ENCODE measurements at places on chromosomes 3 and 15. TPM values are rescaled to one million over a fixed set of nuclear protein-coding genes. Genes with fewer than 3 reads are reported as not detected.
A peak's percentile ranks its signal among the peaks of the same experiment; 100 is the strongest.

Gene VGLL3
- 40.2 TPM for total RNA-seq

Gene RGMA
- 9.7 TPM for total RNA-seq

Gene FOXB1
- not detected for total RNA-seq

Gene GHRL
- total RNA-seq: 2.5 TPM

Gene HCLS1
- total RNA-seq: 93.6 TPM

Gene TM4SF4
- total RNA-seq: not detected

Gene ATP13A4
- total RNA-seq: 188 TPM

DNA sequence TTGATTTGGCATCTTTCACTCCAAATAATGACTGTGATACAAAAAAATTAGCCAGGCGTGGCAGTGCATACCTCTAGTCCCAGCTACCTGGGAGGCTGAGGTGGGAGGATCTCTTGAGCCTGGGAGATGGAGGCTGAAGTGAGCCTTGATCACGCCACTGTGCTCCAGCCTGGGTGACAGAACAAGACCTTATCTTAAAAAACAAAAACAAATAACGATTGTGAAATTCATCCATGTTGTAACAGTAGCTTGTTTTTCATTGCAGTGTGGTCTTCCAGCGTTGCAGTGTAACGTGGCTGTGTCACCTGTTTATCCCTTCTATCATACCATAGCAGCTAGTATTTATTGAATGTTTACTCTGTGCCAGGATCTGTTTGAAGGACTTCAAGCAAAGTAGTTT, 120.9 kb downstream of the ITPR1 start:
- no peak for DNase-seq

DNA sequence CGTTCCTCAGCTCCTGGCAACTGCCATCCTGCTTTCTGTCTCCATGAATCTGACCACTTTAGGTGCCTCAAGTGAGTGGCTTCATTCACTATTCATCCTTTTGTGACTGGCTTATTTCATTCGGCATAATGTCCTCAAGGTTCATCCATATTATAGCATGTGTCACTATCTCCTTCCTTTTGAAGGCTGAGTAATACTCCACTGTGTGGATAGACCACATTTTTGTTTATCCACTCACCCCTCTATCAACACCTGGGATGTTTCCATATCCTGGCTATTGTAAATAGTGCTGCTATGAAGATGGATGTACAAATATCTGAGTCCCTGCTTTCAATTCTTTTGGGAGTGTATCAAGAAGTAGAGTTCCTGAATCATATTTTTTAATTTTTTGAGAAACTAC, 98.8 kb downstream of the ADAMTS17 start:
- DNase-seq: no peak

DNA sequence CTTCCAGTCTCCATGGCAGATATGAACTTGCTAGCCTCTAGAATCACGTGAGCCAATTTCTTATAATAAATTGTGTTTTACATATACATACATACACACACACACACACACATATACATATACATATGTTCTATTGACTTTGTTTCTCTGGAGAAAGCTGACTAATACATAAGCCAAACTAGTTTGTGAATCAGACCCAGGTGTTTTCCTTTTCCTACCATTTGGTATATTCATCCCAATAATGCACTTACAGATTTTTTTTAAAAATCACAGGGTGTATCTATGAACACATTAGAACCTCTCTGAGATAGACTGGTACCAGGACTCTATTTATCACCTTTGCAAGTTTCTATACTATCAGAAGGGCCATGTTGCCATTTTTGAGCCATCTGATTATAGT, 122.9 kb upstream of the KCNH8 start:
- no peak for DNase-seq

- no peak for DNase-seq
Observed at GRCh38 chr3:97825101-97825500, 3.3 kb downstream of the CRYBG3 start.

GRCh38 chr3:31240013-31240412, 292.7 kb upstream of the STT3B start:
- no peak for DNase-seq

DNA sequence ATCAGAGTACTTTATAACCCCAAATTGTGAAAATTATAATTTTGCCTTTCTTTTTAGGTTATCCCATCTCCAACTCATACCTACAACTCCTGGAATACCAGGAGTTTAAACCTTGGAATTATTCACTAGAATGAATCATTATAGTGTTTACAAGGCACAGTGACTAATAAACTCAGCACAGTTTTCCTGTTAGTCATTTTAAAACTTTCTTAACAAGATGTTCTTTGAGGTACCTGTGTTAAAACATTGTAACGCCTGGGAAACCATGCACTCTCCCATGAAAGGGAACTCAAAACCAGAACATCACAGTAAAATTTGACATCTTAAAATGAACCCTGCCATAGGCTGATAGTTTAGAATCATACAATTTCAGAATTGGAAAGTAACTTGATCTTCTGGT, 132.4 kb upstream of the OSTN start:
- DNase-seq: no peak

DNA sequence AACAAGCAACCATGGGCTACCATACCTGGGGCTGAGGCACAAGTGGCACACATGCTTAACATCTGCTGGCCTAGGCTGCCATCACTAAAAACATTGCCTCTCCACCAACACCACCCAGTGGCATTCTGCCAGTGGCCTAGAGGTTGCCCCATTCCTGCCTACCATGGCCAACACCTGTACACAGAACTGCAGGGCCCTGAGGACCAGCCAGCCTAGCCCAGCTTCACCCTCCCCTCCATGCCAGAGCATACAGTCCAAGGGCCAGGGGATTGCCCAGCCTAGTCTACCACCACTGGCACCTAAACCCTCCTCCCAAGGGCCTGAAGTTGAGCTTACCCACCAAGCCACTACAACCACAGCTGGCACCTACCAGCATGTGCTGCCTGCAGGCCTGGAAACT, 35.3 kb downstream of the NEK10 start:
- DNase-seq: no peak

GRCh38 chr15:95085056-95085455, 853.7 kb downstream of the MCTP2 start:
- no peak for DNase-seq

DNA sequence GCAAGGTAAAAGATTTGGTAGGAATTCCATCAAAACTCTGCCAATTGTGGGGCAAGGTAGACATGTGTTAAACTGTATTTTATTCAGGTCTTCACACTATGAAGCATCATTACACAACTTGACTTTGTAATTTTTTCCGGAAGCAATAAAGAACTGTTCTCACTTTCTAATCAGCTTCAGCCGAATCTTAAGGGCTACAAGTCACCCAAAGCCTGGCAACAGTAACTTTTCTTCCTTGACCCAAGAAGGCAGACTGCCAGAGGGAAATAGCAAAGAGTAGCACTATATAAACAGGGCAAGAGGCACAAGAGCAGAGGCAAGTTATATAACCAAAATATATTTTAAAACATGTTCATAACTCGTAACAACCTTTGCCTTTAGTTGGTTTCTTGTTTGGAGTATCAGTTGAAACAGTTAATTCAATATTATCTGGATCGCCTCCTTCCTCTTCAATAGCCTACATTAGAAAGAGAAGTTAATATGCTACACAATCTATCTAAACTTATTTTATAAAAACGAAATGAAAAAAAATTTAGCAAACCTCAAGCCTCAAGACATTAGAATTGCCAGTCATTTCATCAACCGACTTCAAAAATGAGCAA, 1.4 kb downstream of the SLTM start:
- no peak for DNase-seq

GRCh38 chr3:171829841-171830517, 13.2 kb upstream of the TMEM212 start:
- DNase-seq: peak; percentile 70

GRCh38 chr3:143831208-143831607, 17.1 kb downstream of the SLC9A9 start:
- no peak for DNase-seq

DNA sequence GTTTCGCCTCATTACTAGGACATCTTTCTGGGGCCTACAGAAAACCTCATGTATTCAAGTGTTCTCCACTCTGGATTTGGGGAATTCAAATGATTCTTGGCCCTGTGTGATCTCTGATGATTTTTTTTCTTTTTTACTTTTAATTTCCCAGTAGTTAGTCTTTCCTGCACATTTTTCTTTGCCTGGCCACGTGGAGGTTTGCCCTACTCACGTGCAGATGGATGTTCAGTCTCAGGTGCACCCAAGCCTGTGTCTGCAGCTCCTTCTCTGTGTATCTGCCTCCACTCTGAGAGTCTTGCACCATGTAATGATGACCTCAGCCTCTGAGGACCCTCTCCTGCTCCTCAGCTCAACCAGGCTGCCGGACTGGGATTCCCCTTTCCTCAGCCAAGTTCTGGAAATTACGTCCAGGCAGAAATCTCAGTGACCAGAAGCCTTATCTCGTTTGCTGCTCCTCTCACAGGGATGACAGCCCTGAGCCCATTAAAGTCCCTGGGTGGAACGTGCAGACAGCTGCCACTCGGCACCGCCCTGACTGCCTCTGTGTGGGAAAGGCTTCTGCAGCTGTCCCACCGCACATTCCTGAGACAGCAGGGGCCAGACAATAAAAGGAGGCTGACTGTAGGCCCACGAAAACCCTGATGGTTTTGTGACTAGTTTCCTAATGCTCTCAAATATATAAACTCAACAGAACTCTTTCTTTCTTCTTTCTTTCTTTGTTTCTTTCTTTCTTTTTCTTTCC, 31.4 kb upstream of the GABRB3 start:
- no peak for DNase-seq

DNA sequence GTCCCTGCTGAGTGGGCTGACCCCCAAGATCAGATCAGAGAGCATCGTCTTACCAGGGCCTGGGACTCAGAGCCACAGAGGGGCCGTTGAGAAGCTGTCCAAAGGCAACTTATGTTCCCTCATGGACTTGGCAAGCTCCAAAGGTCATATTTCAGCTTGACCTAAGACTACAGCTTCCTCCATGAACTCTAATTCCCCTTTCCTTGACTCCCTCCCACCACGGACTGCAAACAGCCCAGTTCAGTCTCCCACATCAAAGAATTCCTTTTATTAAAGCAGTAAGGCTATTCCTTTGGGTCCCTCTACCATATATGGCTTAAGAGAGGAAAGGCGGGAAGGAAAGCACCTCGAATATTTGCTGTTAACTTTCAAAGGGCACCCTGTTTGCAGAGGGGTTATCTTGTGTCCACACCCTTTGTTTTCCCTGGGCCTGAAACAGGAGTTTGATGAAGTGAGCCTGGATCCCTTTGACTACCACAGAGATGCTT, 146.1 kb upstream of the THBS1 start:
- DNase-seq: no peak

- no peak for DNase-seq
Observed at GRCh38 chr3:181009225-181009624, 19.7 kb upstream of the DNAJC19 start.

GRCh38 chr3:45940004-45940780, 3.1 kb upstream of the CXCR6 start:
- no peak for DNase-seq

DNA sequence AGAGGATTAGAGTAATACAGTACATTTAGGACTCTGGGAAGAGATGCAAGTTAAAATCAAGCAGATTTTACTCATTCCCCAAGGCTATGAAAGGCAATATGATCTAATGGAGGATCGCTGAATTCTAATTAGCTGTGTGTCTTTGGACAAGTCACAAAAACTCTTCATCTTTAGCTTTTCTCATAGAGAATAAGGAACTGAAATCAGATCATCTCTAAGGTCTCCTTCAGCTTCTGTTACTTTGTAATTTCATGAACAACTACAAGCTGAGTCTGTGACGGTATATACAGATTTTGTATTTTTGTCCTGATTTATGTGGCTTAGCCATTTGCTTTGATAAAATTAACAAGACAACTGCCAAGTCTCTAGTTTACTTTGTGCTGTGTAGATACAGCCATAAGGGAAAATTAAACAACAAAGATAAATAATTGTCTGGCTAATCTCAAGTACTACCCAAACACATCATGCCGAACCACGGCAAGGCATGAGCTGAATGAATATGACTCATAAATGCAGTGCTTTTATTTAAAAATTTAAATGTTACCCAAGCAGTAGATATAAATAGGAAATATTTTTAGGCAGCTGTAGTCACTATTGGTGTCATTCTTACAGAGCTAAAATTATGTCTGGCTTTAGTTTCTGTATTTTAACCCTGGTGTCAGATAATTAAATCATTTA, 81.5 kb downstream of the GAP43 start:
- no peak for DNase-seq

DNA sequence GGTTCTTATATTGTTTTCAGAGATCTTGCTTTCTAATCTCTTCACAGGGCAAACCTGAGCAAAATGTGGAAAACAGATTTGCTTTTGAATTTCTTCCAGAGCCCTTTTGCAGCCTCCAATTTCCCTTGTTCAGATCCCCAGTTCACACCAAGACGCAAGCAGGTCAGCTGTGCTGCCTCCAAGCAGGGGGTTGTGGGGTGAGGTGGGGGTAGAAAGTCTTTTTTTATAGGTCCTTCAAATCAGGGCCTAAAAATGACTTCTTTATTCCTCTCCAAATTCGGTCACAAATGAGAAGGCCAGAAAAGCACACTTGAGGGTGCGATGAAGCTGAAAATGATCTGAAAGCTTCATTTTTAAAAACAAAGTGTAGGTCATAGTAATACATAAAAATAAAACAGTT, 26.3 kb upstream of the AVEN start:
- no peak for DNase-seq

DNA sequence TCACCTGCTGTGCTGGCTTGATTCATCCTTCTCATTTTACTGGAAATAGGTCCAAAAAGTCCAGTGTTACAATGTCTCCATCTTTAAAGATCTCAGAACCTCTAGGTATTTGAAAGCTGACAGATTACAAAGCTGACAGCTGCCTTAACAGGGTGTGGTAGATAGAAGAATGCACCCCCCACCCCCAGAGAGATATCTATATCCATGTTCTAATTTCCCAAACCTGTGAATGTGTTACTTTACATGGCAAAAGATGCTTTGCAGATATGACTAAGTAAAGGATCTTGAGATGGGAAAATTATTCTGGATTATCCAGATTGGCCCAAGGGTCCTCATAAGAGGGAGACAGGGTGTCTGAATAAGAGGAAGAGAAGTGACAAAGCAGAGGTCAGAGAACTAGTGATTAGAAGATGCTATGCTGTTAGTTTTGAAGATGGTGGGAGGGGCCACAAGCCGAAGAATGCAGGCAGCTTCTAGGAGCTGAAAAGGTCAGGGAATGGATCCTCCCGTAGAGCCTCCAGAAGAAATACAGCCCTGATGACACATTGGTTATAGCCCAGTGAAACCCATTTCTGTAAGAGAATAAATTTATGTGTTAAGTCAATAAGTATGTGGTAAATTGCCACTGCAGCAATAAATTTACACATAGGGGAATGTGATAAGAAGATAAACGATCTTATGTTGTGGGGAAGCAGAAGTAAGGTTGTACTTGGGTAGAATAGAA, 21.5 kb upstream of the FSTL1 start:
- no peak for DNase-seq

DNA sequence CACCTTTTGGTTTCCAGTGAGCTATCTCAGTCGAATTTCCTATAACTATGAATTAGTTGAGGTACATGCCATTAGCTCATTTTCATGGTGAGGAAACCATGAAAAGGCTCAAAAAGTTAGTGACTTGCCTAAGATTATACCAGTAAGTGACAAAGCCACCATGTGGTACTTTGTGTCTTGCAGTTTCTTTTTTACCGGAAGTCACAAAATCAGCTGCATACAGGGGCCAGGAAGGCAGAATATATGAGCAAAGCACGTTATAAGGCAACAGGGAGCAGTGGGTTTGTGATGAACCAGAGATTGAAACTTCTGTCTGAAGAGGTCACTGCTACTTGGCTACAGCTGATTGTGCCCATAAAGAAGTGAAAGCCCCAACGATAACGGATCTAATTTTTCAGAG, 50.3 kb downstream of the CMTM8 start:
- no peak for DNase-seq

- no peak for DNase-seq
Observed at GRCh38 chr3:111260878-111261277, 189.3 kb downstream of the NECTIN3 start.
